ENCODE measurements at places on chromosomes 1 and 21.

- DNase-seq = peak; percentile 80
Measured at GRCh38 chr1:235327559-235328270, at the start of gene ARID4B. ARID4B (minus strand) TSS chr1:235328179; CDS start chr1:235326919, 1,260 bp downstream.

DNA sequence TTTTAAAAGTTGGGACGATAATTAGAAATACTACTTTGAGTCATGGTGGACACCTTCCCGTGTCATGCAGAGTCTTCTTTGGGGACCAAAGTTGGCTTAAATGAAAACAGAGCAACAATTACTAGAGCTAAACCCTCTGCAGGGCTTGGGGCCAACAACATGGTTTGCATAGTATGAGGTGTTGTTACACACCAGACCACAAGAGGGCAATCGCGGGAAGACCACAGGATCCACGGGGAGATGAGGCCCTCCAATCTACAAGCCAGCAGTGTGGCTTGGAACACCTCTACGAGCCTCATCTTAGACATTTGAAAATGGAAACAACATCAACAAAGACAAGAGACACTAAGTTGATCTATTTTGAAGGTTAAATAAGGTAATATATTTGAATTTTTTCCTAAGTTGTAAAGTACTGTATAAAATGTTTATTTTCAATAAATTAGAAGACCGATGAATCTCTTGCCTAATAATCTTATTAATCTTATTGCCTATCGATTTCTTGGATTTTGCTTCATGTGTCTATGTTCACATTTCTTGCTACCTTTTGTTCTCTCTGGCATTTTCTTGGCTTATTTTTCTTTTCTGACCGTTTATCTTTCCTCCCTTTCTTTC lies 8.2 kb upstream of the SMCP start:
- DNase-seq = peak; percentile 40

GRCh38 chr1:201310986-201311355 lies 27.7 kb downstream of the PKP1 start:
- no peak for DNase-seq

DNA sequence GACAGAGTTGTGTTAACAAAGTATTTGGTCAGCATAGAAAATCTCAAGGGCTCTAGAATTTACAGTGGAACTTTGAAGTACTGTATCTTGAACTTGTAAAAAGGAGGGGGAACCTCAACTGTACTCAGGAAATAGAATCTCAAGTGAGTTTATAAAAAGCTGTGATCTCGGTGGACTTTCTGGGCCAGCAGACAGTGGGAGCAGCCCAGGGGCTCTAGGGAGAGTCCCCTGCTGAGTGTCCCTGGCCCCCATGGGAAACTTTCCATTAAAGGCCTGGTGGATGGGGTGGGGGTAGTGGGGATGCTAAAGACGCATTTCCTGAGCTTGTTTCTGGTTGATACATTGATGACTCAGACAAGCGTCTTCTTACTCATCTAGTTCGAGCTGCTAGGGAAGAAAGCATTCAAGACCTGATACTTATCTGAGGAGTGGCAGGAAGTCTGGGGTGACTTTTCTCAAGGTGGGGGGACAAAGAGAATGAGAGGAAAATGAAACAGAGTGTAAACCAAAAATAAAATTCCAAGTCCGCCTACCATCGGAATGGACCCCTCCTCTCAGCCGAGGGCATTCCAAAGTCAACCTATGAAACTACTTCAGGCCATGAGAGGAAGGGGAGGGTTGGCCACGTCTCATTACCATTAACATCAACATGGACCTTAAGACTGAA lies 65.5 kb downstream of the NID1 start:
- peak; percentile 42 for DNase-seq

DNA sequence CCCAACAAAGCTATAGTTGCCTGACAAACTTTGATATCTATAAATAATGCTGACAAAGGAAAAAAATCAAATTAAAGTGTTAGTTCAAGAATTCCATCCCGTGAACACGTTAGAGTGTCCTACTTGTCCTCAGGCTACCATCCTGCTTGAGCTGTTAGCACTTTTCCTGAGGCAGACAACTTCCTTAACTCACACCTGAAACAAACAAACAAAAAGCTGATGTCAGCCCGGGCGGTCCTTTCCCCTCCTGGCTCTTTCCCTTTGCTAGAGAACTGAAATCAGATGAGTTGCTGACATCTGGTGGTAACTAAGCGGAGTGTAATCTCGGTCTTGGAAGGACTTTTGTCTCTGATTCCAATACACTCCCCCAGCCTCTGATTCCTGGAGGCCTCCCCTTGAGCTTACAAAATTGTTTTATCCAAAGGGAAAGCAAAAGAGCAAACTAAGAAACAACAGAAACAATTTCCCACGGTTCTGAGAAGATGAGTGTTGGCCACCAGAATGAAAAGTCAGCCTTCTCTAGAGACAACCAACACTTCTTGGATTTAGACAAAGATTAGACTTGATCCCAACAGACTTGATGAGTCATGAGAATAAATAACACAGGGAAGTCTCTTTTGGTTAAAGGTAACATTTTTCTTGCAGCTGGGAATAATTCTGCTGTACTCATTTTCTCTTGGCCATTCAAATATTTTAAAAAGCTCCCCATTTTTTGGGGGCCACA lies 135.4 kb downstream of the PROX1 start:
- peak; percentile 38 for DNase-seq

- DNase-seq = no peak
Measured at GRCh38 chr21:34836103-34836932, 167.5 kb downstream of the CLIC6 start.

- DNase-seq = no peak
Measured at GRCh38 chr1:232579958-232580941, 49.7 kb downstream of the SIPA1L2 start.

DNA sequence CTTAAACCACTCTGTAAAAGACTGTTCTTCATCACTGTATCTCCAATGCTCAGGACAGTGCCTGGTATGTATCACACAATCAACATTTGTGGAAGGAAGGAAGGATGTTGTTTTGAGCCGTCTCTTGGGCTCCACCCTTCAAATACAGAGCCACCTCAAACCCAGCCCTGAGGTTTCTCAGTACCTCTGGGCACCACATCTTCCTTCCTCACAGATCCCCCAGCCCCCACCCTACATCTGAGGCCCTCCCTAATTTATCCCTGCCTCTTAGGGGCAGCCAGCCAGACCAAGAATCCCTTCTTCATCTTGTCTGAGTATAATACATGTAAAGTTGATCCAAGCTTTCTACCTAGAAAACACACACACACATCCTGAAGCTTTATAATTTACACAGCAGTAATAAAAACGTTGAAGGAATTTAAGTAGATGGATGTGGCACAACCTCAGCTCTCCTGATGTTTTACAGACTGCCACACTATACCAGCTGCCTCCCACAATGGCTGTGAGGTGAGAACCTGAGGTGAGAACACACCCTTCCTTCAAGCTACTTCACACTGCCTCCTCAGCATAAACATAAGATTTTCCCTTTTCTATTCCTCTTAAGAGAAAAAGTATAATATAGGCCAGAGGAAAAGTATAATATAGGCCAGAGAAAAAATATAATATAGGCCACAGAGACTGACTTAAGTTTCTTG lies 48.5 kb downstream of the CDC7 start:
- DNase-seq = no peak

DNA sequence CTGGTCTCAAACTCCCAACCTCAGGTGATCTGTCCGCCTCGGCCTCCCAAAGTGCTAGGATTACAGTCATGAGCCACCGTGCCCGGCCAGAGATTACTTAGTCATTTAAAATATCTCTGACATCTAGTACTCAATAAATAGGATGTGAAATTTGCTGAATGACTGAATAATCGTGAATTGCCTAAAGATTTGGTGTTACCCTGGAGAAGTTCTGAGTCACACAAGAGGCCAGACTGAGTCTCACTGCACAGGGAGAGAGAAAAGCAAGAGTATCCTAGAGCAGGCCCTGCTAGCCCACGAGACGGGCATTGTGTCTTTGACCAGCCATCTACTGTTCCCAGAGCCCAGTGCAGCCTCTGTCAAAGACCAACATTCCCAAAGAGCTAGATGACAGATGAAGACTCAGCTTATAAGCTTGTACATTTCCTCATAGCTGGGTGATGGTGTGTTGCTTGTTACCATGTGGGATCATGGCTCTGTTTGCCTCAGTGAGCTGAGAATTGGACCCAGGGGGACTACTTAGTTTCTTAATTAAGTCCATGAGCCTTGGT lies 5.6 kb upstream of the EIF4G3 start:
- DNase-seq = no peak

- no peak for DNase-seq
Measured at GRCh38 chr1:154584267-154584994, 16.9 kb downstream of the CHRNB2 start.

DNA sequence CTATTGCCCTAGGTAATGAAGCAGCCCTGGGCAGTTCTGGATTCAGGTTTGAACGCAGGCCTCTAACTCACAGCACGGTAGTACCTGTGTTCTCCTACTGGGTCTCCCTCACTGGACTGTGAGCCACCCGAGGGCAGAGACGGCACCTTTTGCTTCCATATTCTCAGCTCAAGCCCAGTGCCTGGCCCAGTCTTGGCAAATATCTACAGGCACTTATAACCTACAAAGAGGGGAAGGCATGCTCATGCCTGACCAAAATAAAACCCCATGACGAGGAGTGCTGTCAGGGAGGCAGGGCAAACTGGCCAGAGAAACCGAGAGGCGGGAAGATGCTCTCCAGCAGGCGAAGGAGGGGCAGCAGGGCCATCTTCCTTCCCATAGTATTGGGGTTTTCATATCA lies 91.1 kb downstream of the DDX20 start:
- no peak for DNase-seq

DNA sequence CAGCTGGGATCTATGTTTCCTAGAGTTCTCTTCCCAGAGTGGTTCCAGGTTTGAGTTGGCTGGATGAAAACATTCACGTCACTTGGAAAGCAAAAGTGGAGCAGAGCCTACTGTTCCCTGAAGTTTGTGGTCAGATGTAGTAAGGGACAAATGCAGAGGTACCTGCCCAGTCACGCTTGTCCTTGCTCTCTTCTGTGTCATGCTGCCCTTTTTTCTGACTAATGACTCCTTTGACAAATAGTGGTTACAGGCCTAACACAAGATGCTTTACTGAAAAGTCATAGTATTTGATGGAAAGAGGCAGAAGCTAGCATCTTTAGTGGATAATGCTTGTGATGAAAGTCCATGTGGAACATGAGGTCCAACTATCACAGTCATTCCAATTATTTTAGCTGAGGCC lies 881.4 kb upstream of the B3GALT2 start:
- DNase-seq = no peak

DNA sequence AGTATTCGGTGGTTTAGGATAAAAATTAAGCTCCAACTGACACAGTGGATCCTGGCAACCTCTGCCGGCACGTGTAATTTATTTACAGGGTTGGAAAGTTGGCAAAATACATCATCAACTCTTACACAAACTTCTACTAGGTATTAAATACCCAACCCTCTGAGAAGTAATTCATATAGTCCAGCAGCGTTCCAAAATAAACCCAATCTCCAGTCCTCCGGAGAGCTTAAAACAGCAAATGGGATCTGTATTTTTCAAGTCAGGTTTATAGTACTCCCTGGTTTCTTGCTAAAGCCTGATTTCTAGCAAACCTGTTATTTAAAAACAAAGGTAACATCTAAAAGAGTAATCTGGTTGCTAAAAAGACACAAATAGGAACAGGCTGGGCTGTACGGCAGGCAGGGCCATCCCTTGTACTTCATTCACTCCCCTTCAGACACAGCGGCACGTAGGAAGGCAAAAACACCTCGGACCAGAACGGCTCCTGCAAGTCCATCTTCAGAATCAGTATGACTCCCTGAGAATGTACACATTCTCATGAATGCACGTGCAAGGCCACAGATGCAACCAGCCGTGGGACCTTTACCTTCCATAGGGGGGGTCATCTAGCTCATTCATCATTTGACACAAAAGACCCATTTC lies 8.6 kb downstream of the GLIS1 start:
- DNase-seq = no peak

DNA sequence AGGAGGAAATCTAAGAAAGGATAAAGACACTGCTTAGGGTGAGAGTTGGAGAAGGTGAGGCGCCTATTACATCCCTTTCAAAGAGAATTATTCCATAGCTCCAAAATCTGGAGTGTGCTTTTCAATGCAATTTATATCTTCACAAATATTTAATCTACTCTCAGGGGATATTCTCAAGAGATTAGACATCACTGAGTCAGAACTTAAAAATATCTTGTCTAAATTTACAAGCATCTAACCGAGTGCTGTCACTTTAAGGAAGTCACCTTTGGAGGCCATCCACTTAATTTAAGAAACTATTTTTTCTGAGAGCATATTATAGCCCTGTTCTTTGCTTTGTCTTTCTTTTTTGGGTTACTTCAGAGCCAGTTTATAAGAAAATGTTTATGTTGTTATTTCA lies 134.6 kb downstream of the TNFSF18 start:
- DNase-seq = no peak

- DNase-seq = no peak
Measured at GRCh38 chr21:33368124-33368523, 35.1 kb upstream of the IFNGR2 start.

DNA sequence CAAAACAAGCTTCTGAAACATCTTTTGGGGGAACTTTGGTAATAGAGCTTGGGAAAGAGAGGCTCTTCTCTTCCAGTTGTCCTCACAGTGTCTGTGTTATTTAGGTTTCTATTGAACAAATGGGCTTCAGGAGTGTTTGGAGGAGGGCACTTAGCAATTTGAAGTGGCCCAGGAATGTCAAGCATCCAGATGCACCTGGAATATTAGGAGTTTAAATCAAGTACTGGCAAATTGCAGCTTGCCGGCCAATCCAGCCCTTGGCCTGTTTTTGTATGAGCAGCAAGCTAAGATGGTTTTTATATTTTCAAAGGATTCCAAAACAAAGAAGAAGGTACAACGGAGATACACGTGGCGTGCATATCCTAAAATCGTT lies 94.7 kb downstream of the CCDC185 start:
- no peak for DNase-seq

GRCh38 chr1:237938553-237938952 lies 47.8 kb upstream of the ZP4 start:
- DNase-seq = no peak

DNA sequence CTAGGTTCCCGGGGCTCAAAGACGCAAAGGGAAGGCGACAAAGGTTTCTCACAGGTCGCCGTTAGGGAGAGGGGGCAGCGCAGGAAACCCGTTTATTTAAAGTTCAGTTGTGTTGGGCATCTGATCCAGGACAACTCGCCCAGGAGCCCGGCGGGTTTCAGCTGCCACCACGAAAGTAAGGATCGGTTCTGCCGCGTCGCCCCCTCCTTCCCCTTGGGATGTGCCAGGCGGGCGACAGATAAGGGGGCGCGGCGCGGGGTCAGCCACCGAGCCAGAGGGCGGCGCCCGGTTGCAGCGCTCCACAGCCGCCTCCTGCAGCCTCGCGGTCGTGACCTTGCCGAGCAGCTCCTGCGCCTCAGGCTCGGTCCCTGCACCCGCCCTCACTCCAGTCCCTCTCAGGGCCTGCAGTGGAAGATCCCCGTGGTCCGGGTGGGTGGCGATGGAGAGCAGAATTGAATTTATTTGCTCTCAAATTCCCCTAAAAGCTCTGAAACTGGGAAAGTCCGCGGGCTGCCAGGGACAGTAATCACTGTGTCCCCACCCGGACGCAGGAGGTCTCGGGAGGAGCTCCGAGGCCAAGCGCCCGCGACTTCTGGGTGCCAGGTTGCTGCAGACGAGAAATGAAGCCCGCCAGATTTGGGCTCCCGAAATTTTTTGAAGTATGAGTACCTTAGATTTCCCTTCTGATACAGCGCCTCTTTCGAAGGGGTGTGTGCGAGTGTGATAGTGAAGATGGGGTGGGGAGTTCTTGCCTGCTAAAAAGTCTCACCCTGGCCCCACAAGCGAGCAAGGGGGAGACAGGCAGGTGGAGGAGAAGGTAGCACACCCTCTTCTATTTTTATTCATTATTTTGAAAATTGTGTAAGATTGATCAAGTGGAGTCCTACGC lies 28.4 kb upstream of the NFIA start:
- DNase-seq = no peak
